CD4-positive, alpha-beta T cell (primary cell): ENCODE measurements at places on chromosomes 11 and 22.

DNA sequence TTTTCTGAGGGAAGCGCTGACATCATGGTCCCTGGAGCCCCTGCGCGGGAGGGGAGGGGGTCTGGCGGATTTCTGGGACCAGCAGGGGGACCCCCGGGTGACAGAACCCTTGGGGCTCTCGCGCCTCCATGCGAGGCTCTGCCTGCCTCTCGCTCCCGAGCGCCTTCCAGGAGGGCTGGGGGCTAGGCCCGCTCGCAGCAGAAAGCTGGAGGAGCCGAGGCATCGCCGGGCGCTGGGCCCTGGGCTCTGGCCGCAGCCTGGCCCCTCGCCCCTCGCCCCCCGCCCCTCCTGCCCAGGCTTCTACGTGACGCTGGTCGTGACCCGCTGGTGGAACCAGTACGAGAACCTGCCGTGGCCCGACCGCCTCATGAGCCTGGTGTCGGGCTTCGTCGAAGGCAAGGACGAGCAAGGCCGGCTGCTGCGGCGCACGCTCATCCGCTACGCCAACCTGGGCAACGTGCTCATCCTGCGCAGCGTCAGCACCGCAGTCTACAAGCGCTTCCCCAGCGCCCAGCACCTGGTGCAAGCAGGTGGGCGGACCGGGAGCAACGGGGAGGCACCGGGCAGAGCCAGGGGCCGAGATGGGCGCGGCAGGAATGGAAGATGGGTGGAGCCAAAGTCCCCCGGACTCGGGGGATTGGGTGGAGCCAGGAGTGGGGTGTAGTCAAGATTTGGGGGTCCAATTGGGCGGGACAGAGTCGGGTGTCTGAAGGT is 5.4 kb downstream of the BEST1 start:
- DNase-seq, result peak; percentile 43

- no peak for DNase-seq
Measured at GRCh38 chr11:102453302-102453695, 734 bp upstream of the TMEM123 start.

GRCh38 chr11:63783925-63784592 is 15.5 kb upstream of the ZFTA start:
- DNase-seq, result no peak

DNA sequence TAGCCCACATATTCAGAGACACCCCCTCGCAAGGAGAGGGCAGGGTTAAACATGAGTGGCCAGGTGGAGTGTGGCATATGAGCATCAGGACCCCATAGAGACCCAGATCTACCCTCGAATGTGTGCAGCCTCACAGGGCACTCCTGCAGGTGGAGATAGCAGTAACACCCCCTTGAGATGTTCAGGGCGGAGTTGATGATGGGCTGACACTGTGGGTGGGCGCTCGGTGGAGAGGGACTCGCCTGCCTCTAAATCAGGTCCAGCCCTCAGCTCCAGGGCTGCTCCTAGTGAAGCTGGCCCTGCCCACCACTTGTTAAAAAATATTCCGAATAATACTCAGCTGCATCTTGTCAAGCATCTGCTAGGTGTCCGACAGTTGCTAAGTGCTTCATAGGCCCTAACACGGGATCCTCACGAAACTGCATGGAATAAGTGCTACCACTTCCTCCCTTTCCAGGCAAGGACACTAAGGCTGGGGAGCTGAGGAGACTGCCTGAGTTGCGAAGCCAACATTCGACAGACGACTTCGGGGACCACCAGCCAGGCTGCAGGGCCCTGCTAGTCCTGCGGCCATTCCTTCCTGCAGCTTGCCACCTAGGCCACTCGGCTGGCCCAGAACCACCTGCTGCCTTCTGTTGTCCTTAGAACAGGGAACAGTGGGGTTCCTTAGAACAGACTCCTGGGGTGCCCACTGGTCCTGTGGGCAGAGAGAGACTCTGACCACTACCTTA is 74.0 kb upstream of the WNT11 start:
- no peak for DNase-seq

DNA sequence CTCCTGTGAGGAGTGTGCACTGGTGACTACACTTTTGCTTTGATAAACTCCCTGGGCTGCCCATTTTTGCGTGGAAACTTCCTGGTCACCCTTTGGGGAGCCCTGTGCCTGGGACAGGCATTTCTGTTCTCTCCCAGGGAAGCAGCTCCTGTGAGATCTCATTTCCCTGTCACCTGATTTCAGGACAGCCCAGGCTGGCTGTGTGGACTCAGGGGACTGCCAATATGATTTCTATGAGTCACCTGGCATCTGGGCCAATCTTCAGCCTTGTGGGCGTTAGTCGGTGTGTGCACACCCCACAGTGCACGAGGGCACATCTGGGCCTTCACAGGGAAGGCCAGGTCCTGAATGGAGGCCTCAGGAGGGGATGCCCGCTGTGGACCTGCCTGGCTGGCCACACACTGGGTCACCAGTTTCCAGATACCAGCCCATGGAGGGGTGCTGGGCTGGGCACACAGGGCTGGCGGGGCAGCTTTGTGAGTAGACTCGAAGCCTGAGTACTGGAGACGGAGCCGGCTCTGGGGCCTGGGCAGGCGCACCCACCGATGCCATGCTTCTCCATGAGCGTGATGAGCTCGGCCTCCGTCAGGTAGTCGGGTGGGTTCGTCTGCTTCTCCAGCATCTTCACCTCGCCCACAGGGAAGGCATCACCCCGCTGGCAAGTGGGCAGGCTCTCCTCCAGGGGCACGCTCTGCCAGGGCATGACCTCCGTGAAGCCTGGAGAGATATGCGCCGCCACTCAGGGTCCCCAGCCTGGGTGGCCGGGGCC is 9.4 kb upstream of the PPM1F start:
- DNase-seq, result no peak

DNA sequence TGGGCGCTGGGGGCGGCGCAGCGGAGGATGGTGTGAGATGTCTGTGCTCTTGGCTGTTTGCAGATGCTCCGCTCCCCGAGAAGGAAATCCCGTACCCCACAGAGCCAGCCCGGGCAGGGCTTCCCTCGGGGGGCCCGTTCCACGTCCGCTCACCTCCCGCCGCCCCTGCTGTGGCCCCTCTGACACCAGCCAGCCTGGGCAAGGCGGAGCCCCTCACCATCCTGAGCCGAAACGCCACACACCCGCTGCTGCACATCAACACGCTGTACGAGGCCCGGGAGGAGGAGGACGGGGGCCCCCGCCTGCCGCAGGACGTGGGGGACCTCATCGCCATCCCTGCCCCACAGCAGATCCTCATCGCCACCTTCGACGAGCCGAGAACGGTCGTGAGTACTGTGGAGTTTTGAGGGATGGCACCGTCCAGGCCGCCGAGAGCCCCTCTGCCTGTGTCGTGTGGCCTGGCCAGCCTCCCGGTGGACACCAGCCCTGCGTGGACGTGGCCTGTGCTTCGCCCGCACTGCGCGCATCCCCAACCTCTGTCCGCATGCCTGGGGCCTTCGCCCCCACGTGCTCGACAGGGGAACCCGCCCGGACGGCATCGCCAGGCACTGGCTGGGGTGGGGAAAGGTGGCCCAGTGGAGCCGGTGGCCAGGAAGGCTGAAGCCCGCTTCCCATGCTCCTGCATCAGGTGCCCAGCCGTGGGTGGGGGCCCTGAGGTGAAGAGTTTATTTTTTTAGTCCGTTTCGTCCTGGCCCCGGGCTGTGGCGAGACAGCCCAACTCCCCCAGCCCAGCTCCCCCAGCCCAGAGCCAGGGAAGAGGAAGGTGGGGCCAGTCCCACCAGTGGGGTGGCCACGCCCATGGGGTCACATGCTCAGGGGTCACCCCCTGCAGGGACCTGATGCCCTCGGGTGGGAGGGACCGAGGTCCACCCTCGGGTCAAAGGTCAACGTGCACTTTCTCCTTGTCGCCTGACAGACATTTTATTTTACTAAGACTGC is 6.5 kb upstream of the TRABD start:
- DNase-seq, result no peak

- no peak for DNase-seq
Measured at GRCh38 chr11:72613977-72614376, 60.2 kb downstream of the PDE2A start.

- DNase-seq, result no peak
Measured at GRCh38 chr11:68948496-68948895, 32.3 kb downstream of the MRGPRD start.

- no peak for DNase-seq
Measured at GRCh38 chr11:69947059-69947792, 128.0 kb upstream of the FGF3 start.

GRCh38 chr11:6911948-6912347 is 8.9 kb upstream of the OR2D3 start:
- no peak for DNase-seq

DNA sequence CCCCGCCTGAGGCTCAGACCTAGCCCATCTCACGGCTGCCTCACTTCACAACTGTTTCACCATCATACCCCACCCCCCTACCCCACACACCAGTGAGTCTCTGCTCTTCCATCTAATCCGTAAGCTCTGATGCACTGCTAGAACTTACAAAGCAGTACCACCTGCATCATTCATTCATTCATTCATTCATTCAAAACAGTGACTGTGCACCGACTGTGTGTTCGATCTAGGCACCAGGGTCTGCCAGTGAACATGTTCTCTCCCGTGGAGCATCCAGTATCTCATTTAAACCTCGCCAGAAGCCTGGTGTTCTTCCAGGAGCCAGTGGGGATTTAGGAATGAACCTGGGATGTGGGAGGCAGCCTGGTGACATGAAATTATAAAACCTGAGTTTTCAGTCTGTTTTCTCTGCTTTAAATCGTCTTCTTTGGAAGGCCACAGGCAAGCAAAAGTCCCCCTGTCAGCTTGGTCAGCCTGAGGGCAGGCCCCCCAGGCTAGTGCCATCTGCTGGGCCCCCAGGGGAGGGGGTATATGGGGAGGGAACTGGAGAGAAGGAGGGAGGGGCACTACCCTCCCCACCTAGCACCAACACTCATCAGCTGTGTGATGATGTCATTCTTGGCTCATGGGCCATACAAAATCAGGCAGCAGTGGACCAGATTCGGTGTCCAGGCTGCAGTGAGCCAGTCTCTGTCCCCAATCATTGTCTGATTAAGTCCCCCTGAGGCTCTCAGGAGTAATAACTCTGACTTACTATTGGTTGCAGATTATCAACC is 18.4 kb downstream of the TMPRSS6 start:
- DNase-seq, result no peak

- no peak for DNase-seq
Measured at GRCh38 chr11:12272821-12273617, 104.4 kb upstream of the PARVA start.

GRCh38 chr11:105000797-105001196 is 22.2 kb downstream of the CASP5 start:
- DNase-seq, result peak; percentile 73

DNA sequence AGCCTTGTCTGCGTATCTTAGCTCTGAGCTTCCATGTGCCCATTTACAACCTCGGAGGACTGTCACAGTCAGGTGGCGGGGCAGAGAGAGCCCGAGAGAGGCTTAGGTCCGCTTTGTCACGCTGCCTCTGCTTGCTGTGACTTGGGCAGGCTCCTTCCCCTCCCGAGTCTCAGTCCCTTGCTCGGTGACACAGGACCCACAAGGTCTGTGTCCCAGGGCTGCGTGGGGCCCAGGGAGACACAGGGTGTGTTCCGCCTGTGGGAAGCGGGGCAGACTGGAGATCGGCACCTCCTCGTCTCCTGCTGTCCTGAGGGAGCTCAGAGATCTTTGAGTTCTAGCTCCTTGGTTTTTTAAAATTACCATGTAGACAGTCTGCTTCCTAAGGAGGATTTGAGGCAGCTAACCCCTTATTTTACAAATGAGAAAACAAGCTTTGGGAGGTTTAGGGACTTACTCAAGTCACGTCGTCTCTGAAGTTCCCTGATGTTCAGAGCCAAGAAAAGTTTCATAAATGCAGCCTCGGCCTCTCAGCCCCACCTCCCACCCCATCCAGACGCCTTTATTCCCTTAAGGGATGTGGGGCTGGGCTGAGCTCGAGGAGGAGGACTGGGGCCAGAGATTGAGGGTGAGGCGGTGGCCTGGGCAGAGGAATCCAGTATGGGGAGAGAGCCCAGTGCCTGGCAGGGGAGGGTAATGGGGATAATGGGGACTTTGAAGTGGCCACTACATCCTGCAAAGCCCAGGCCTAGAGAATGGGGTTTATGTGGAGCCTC is 103.6 kb downstream of the NECTIN1 start:
- DNase-seq, result no peak

DNA sequence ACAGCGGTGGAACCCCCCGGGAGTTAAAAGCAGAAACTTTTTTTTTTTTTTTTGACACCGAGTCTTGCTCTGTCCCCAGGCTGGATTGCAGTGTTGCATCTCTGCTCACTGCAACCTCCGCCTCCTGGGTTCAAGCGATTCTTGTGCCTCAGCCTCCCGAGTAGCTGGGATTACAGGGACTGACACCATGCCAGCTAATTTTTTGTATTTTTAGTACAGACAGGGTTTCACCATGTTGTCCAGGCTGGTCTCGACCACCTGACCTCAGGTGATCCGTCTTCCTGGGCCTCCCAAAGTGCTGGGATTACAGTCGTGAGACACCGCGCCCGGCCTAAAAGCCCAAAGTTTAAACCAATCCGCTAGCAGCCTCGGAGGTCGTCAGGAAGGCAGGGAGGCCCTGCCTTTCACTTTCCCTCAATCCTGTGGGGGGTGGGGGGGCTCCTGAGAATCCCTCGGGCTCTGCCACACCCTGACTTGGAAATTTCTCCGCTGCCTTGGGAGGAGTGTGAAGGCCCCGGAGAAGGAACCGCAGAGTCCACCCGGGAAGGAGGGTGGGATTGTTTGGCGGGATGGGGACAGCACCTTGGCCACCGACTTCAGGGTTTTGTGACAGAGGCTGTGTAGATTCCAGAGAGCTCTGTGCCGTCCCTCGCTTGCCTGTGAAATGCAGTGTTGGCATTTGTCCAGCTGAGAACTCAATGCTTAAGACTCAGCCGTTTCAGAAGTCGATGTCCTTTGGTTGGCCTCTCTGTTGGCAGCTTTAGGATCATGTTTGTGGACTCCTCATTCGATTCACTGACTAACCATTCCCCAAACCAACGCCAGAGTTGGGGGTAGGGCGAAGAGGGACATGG is 1.0 kb downstream of the ARHGAP8 start:
- DNase-seq, result no peak

GRCh38 chr11:102599642-102600261 is 25.4 kb downstream of the MMP20 start:
- DNase-seq, result no peak

- DNase-seq, result no peak
Measured at GRCh38 chr11:36699271-36699670, 101.2 kb upstream of the RAG2 start.

- DNase-seq, result no peak
Measured at GRCh38 chr22:36153501-36154422, 6.8 kb downstream of the APOL3 start.

GRCh38 chr22:31853736-31854495 is 90.4 kb upstream of the YWHAH start:
- no peak for DNase-seq

DNA sequence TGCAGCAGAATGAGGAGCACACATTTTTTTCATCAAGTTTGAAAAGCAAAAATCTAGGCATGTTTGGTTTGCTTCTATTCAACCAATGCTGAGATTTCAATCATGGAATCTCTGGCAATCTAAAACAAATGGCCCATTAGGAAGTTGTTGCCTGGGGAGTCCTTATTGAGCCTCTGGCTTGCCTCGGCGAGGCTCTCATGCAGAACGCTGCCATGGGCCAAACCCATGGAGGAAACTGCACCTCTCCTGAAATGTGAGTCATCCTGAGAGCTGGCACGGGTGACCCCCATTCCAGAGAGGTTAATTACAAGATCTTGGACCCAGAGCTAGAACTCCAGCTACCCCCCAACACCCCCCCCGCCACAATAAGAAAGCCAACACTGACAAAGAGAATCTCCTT is 80.7 kb downstream of the MN1 start:
- DNase-seq, result no peak
